ENCODE measurements at places on chromosomes 2 and 18.

GRCh38 chr18:2143636-2144035 lies 427.7 kb downstream of the METTL4 start:
- DNase-seq, result no peak

DNA sequence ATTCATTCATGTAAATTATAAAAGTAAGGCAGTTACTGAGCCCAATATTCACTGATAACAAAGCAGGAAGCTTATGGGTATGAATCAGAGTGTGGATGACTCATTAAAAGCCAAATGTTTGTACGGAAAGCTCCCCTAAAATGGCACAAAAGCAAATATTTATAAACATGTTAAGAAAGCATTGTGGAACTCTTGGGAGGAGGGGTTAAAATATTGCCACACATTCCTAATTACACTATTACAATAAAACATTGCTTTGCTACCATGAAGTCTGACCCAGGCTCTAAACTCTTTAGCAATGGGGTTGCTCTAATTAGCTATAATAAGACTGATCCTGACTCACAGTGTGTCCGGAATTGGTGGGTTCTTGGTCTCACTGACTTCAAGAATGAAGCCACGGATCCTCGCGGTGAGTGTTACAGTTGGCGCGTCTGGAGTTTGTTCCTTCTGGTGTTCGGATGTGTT lies 110.9 kb downstream of the NAB1 start:
- no peak for DNase-seq

GRCh38 chr2:150126839-150127238 lies 360.6 kb downstream of the RND3 start:
- DNase-seq, result no peak

- no peak for DNase-seq
Observed at GRCh38 chr2:144946263-144946662, 426.3 kb upstream of the ZEB2 start.

DNA sequence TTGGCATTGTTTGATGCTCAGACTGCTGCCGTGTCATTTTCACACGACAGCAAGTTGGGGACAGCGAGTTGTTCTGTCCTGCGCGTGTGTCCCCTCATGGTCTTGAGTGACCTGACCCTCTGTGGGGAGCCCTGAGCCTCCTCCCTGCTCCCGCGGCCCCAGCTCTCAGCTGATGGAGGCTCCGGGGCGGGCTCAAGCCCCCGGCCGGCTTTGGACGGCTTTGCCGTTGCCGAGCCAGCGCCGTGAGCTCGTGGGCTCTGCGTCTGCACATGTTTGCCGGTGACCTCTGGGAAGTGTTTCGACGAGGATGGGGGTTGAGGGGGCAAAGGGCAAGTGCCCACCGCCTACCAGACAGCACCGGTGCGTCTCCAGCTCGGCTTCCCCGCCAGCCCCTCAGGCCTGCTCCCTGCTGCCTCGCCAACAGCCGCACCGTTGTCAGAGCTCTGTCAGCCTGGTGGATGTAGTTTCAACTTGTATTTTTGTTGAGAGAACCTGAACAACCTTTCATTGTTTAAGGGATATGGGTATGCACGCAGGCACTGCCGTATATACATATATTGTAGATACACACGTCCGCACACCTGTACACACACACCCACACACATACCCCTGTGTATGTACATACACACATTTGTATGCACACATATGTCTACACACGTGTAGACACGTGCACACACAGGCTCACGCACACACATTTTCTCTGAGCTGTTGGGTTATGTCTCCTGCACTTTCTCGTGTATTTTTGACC lies 13.7 kb downstream of the PDCD1 start:
- DNase-seq, result no peak

DNA sequence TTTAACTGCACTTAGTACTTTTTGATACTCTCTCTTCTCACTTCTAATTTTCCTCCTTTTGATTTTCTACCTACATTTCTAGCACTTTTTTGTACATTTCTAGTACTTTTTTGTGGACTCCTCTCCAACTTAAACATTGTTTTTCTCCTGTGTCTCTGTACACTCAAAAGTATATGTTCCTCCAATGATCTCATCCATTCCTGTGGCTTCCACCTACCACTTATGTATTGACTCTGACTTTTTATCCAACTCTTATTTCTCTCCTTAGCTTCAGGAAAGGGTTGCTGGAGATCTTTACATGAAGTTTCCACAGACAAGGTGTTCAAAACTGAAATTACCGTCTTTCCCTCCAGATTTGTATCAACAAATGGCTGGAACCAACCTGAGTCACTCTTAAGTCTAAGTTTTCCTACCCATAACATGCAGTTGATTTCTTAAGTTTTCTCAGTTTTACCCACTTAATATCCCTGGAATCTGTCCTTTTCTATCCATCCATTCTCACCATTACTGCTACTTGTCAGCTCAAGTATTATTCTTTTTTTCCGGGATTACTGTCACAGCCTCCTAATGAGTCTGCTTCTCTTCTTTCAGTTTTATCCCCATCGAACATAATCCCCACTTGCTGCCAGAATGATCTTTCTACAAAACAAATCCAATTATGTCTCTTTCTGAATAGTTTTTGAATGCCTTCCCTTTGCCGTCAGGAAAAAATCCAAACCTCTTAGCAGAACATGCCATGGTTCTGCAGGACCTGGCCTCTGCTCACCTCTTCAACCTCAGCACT lies 22.6 kb upstream of the PELI1 start:
- DNase-seq, result no peak

- DNase-seq, result no peak
Observed at GRCh38 chr2:119255760-119256581, 32.3 kb downstream of the STEAP3 start.

GRCh38 chr2:181471783-181472182 lies 14.6 kb downstream of the ITGA4 start:
- peak; percentile 28 for DNase-seq

DNA sequence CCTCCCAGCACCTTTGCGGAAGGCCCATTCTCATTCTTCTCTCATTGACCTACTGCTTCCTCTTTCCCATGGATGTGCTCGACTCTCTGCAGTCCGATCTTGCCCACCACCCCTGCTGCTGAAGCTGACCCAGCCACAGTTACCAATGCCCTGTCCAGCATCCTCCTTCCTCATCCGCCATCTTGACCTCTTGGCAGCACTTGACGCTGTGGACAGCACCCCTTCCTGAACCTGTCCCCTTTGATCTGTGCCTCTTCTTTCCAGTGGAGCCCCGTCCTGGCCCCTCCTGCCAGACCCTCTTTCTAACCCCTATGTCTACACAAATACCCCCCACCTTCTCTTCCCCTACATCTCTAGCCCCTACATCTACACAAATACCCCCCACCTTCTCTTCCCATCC lies 209.1 kb downstream of the SEPTIN10 start:
- DNase-seq, result no peak

- DNase-seq, result no peak
Observed at GRCh38 chr2:234241656-234242458, 191.4 kb downstream of the SPP2 start.

Measured in DMS79 (cell line).